ENCODE measurements at places on chromosomes 4 and X. TPM values are rescaled to one million over a fixed set of nuclear protein-coding genes. Genes with fewer than 3 reads are reported as not detected.
A peak's percentile ranks its signal among the peaks of the same experiment; 100 is the strongest.

DNA sequence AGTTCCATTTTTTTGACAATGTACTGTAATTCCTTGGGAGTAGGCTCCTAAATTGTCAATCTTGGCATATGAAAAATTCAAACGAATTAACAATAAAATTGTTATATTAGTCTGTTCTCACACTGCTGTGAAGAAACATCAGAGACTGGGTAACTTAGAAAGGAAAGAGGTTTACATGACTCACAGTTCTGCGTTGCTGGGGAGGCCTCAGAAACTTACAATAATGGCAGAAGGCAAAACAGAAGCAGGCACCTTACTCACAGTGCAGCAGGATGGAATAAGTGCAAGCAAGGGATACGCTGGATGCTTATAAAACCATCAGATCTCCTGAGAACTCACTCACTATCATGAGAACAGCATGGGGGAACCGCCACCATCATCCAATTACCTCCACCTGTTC is 246.4 kb upstream of the TRAM1L1 start:
- no peak for DNase-seq

GRCh38 chr4:78244705-78245485 is 187.8 kb downstream of the FRAS1 start:
- DNase-seq, result no peak

- DNase-seq, result no peak
Observed at GRCh38 chr4:158046345-158046744, 126.5 kb downstream of the GASK1B start.

GRCh38 chr4:147741190-147741788 is 9.4 kb downstream of the ARHGAP10 start:
- no peak for DNase-seq

GRCh38 chr4:68346461-68346860 is 3.4 kb downstream of the YTHDC1 start:
- DNase-seq, result no peak

The TMPRSS11A gene
- not detected for total RNA-seq

GRCh38 chr4:41256740-41257256 is at the start of gene UCHL1:
TSS of gene UCHL1 (plus strand) at chr4:41256928. CDS start at chr4:41256977, 49 bp downstream.
- DNase-seq, result no peak

- DNase-seq, result no peak
Observed at GRCh38 chr4:39227906-39228305, 45.6 kb downstream of the WDR19 start.

DNA sequence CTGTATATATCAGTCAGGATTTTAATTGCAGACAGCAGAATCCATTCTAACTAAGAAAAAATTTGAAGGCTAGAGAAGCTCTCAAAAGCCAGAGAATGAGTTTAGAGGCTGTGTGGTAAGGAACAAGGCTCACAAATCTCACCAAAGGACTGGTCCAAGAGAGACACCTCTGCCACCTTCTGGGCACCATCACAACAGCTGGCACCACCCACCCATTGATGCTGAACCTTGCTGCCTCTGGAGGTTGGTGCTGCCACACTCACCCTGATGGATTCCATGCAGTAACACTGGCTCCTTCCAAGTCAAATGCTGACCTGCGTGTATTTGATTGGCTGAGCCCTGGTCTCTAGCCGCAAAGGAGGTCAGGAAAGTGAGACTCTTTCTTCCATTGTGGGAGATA is 100.8 kb downstream of the BEND2 start:
- DNase-seq, result peak; percentile 57

DNA sequence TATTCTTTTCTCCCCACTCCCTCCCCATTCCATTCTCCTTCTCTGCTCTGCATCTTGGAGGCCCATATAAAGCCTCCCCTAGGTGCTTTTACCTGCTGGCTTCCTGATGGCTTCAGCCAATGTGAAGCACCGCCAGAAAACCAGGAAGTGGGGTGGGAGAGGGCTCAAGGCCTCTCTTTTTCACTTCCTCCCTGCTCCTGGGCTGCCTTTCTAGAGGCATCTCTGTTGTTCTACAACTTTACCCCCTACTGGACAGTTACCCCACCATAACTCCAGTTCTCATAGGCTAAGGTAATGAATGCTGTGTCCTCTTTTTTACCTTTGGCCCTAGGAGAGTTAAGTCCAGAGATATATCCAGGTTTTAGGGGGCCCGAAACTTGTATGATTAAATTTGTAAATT is 62.4 kb upstream of the PPARGC1A start:
- DNase-seq, result no peak

GRCh38 chr4:1137063-1137776 is 23.9 kb upstream of the RNF212 start:
- DNase-seq, result no peak

GRCh38 chrX:455199-455598 is 68.5 kb upstream of the PPP2R3B start:
- DNase-seq, result no peak

DNA sequence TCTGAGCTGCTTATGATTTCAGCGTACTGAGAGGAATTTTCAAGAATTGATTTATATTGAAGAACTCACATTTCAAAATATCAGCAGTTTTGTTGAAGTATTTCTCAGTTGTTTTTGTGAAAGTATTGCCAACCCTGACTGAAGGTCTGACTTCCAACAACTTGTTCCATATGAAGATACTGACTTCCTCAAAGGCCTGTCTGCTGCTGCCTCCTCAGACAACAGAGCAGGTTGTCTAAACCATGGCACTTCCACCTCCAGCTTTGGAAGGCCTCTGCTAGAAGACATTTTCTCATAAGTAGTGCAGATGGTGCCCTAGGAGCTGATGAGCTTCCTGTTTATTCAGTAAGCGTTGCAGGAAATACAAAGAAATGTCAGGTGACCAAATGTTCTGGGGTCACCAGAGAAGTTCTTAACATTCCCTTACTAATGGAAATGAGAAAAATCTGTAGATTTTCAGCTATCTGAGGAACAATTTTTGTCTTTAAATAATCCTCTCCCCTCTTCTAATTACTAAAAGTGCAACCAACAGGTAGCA is 28.8 kb downstream of the FGF2 start:
- DNase-seq, result no peak

GRCh38 chr4:151931563-151931962 is 170.8 kb upstream of the GATB start:
- no peak for DNase-seq

The HHIP gene
- not detected for total RNA-seq

The DNAAF6 gene
- total RNA-seq, result not detected

GRCh38 chr4:152665691-152666395 is 14.0 kb downstream of the TMEM154 start:
- DNase-seq, result no peak

The ADH1A gene
- total RNA-seq, result not detected

DNA sequence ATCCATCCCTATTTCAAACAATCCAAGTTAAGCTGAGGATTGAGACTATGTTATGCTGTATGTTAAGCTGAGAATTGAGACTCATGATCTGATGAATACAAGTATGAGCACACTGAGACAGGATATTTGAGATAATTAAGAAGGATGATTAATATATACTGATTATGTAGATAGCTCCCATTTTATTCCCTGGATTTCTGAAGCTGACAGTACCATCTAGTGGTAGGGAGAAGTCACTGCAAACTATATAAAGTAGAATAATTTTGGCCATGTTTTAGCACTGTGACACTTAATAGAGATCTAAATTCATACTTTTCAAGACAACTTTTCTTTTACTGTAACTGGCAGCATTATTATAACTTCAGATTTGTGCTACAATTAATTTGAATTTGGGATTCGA is 63.8 kb upstream of the HPRT1 start:
- no peak for DNase-seq

The CT45A10 gene
- not detected for total RNA-seq

DNA sequence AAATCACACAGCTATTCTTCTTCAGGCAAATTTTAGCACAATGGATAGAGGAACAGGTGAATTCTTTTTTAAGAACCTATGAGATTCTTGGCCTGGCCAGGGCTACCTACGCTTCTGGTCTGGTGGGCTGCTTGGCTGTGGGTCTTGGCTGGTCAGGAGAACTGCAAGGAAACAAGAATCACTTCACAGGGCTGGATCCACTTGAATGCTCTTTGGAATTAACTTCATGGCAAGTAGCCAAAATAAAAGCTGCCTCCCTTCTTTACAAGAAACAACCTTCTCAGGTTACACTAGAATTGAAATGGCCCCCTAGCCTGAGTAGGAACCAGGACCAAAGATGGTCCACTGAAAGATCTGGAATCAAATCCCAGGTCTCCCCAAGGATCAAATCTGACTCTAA is 519.1 kb downstream of the IQCM start:
- no peak for DNase-seq

DNA sequence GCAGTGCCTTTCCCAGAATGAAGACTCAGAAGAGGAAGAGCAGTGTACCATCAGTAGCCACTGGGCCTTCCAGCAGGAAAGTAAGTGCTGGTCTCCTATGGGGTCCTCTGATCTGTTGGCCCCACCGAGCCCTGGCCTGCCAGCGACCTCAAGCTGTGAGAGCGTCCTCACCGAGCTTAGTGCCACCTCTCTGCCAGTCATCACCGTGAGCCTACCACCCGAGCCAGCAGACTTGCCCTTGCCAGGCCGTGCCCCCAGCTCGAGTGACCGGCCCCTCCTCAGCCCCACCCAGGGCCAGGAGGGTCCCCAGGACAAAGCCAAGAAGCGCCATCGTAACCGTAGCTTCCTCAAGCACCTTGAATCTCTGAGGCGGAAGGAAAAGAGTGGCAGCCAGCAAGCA is 69.7 kb downstream of the STARD8 start:
- DNase-seq, result no peak

- no peak for DNase-seq
Observed at GRCh38 chr4:162406637-162407365, 243.0 kb upstream of the FSTL5 start.

DNA sequence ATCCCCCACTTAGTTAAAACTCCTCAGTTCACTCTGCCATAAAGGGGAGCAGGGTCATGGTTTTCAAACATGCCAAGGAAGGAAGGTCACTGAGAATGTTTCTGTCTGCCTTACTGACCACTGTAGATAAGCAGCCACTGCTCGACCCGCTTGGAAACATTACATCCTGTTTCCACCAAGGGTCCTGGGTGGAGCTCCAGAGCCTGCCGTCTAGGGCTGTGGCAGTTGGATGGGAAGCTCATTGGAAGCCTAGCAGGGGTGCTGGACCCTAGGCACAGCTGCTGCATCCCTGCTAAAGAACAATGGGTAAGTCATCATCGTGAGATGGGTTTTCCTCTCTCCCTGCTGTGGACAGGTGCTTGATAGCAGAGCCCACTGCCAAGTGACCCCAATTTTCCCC is 76.0 kb upstream of the SRD5A3 start:
- DNase-seq, result no peak

GRCh38 chr4:38315286-38315685 is 348.7 kb upstream of the KLF3 start:
- no peak for DNase-seq

DNA sequence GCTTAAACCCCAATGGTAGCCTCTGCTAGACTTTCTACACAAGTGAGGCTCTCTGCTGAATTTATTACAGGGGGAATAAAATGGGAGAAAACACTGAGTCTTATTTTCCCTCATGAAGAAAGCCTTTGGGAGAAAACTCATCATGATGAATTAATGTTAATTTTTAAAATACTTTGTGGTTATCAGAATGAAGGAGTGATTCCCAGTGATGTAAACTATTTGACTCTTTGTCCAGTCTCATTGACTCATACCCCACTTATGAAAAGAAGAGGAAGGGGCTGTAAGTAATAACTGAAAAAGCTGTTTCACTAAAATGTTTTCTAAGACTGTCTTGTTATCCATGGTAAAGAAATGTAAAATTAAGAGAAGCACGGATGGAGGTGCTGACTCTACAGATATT is 208.8 kb downstream of the GRIA3 start:
- DNase-seq, result no peak

The USP46 gene
- 2.7 TPM for total RNA-seq

The SMIM43 gene
- total RNA-seq, result not detected

The FANCB gene
- total RNA-seq, result 3.7 TPM

DNA sequence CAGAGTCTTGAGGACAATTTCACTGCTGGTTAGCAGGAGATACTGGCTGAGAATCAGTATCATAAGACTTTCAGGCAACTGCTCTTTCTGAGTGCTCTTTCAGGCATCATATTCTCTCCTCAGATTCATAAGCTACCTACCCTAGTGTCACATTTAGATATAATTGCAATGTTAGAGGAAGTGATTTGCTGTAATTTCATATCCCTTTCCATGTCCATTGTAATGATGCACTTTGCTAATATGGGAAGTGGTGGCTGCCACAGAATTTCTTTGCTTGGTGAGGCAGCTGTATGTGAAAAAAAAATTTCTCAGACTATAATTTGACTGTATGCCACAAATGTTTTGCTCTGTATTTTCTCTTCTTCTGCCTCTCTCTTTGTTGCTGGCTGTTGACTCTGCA is 63.3 kb downstream of the DOCK11 start:
- no peak for DNase-seq

The NALF2 gene
- not detected for total RNA-seq

GRCh38 chrX:67727576-67727975 is 183.8 kb downstream of the AR start:
- DNase-seq, result no peak

- DNase-seq, result no peak
Observed at GRCh38 chr4:47694322-47694721, 143.5 kb downstream of the CORIN start.

All from naive thymus-derived CD8-positive, alpha-beta T cell (primary cell).